ENCODE measurements at places on chromosomes 11 and 22.

- DNase-seq, result no peak
These were observed 19.4 kb downstream of the RPS6KA4 start for GRCh38 chr11:64378335-64378880.

DNA sequence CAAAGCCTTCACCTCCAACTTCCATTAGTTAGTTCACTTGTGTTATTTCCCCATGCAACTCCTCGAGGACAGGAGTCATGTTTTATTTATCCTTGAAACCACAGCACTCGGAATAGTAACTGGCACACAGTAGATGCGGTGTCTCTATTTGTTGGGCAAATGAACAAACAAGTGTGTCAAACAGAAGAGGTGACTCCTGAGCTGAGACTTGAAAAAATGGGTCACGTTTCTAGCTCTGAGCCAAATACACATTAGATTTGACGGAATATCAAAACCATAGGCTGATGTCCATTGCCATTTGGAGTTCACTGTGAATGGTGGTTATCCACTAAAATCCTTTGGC, 68.9 kb downstream of the C11orf91 start:
- DNase-seq, result no peak

GRCh38 chr11:61129639-61130523, 27.6 kb downstream of the CD5 start:
- no peak for DNase-seq

DNA sequence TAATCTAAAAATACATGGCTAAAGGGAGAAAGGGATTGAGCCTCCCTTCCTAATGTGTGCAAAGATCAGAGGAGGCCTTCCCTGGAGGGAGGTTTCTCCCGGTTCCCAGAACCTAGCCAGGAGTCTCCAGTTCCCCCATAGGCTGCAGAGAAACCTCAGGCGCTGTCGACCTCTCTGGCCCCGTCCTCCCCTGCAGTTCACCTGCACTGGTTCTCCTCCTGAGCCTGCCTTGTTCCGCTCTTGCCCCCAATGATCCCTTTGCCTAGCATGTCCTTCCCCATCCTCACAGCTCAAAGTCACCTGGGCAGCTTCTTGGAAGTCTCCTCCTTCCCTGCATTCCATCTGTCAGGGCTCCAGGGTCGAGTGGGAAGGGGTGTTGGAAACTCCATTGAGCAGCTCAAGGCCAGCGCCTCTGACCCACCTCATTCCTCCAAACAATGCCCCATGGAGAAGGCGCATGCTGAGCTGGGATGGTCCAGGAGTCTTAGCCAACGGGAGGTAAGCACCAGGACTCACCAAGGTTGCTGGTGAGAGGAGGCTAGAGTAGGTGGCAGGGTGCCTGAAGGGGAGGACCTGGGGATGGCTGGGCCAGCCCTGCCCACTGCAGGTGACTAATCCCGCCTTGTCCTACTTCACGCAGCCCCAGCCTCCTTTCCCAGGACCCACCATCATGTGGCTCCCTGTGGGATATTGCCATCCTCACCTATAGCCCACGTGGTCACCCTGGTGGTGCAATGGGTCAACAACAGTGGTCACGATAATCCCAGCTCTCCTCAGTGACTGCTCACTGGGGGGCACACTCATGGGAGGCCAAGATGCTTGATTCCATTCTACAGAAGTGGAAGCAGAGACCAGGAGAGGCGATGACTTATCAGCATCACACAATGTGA, 15.4 kb downstream of the RSPH14 start:
- no peak for DNase-seq

- DNase-seq, result peak; percentile 76
These were observed 24.1 kb downstream of the GRAMD1B start for GRCh38 chr11:123454060-123454651.

GRCh38 chr11:119790476-119790875, 61.5 kb upstream of the NECTIN1 start:
- DNase-seq, result no peak

DNA sequence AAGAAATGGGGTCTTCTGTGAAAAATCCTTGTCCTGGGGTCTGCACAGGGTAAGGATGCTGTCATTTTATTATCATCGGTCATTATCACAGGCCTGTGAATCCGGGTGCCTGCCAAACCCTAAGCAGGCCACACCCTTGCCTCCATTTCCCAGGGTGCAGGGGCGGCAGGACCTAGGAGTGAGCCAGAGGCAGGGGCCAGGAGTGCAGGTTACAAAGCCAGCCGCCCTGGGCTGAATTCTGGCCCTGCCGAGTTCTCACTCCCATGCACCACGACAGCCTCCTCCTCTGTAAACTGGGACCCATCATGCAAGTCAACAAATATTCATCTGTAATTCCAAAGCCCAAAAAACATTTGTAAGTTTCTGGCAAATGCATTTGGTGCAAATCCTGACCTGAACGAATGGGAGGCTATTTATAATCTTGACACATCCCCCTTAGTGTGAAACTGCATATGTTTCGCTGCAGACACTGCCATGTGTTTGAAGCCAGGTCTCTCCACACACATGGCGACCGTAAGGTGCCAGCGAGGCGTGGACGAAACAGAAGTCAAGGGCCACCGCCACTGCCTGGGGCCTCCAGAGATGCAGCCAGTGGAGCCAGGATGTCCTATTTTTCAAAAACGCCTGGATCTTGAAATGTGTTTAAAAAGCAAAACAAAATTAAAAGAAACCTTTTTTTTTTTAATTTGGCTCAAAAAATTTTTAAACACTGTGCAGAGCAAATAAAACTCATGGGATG, 6.7 kb downstream of the CD5 start:
- DNase-seq, result no peak

- no peak for DNase-seq
These were observed 32.2 kb upstream of the OAF start for GRCh38 chr11:120178561-120179056.

GRCh38 chr11:12116425-12117032, 6.1 kb downstream of the MICAL2 start:
- DNase-seq, result no peak

DNA sequence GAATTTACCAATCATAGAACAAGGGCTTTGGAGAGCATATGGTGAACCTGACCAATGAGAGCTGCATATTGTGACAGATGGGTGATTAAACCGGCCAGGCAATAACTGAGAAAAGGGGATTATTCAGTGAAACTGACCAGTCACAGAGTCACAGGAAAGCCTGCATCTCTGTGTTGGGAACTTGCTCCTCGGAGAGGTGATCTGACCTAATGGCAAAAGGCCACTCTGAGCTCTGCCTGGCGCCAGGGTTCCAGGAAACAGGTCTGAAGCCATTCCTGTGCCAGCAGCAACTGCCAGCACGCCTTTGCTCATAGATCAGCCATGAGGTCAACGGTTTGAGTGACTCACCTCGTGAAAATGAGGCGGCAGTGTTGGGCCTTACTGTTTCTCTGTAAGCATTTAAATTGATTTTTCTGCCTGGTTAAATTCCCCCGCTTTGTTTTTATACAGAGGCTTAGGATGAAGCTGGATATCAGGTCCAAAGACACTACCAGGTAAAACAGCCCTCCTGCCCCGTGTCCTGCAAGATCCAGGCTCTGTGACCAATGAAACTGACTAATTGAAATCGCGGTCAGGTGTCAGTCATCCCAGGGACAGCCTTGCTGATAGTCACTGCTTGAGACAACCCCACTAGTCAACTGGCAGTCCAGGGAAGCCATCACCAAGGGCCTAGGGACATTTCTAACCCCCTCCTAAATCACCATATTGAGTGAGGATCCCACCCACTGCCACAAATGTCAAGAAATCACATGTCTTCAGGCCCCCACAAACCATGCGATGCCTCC, 35.8 kb upstream of the MYOD1 start:
- no peak for DNase-seq

DNA sequence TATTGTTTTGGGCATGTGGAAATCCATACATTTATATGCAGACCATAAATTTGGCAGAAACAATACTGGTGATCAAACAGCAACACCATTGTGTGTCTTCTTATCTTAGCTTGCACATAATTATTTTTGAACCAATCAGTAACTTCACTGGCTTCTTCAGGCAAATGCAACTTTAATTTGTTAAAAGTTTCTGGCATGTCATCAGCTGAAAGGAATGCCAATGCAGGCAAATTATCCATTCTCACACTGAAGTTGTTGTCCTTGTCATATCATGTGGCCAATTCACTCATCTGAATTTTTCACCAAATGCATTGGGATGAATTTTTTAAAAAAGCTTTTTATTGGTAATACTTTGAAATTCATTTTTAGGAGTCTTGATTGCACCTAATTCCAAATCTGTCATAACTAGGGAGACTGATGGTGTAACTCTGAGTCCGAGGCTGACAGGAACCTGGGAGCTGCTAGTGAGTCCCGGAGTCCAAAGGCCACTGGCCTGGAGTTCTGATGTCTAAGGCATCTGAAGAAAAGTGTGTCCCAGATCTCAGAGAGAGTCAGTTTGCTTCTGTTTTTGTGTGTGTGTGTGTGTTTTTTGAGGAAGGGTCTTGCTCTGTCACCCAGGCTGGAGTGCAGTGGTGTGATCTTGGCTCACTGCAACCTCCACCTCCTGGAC, 17.4 kb upstream of the OR10V1 start:
- no peak for DNase-seq

DNA sequence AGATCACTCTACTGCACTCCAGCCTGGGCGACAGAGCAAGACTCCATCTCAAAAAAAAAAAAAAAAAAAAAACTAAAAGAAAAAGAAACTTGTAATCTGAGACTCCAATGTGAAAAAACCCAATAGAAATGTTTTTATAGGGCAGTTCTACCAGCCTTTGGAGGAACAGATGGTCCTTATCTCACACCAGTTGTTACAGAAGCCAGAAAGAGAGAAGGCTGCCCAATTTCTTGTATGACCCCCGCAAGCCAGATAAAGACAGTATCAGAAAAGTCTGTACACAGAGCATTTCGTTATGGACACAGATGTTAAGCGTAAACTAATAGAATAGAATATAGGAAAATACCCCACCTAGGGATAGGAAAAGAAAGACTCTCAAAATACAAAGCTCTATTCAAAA, 11.3 kb upstream of the TSGA10IP start:
- no peak for DNase-seq
